ENCODE measurements at places on chromosomes 6 and 20.
A peak's percentile ranks its signal among the peaks of the same experiment; 100 is the strongest.

GRCh38 chr20:3689978-3690377 is 8.2 kb upstream of the ADAM33 start:
- DNase-seq, result no peak

GRCh38 chr20:32077190-32077589 is 25.1 kb downstream of the HCK start:
- peak; percentile 86 for DNase-seq

DNA sequence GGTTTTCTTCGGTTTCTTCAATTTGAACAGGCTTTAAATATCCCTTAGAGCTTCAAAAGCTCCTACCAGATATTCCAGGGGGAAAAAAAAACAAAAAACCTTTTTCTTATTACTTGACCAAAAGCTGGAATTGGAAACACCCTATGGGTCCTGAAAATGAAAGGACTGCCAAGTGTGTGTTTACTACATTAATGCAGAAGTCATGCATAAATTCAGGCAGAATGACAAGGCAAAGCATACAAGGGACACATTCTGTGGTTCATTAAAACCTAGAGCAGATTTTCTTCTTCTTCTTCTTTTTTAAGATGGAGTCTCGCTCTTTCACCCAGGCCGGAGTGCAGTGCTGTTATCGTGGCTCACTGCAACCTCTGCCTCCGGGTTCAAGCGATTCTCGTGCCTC is 119.1 kb downstream of the GMDS start:
- DNase-seq, result peak; percentile 16

GRCh38 chr6:48151142-48151541 is 40.1 kb upstream of the PTCHD4 start:
- no peak for DNase-seq

DNA sequence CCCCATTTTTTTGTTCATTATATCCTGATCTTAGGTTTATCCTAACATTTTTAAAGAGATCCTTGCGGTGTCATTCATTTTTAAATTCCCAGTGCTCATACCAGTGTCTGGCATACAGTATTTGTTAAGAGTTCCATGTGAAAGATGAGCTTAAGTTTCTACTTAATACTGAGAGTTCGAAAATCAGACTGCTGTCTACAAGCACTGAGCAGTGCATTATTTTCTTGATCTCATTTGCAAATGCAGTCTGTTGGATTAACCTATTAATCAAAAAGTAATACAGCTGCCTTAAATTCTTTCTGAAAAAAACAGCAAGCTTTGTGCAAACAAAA is 663 bp downstream of the COQ3 start:
- DNase-seq, result no peak
